Left lung (tissue), 14 donors: ENCODE measurements at places on chromosomes 7 and 10. TPM values are rescaled to one million over a fixed set of nuclear protein-coding genes. Genes with fewer than 3 reads are reported as not detected.

NPSR1 gene
- not detected for total RNA-seq

EVX1 gene
- not detected for total RNA-seq

GRCh38 chr7:54343511-54343910 lies 198.7 kb upstream of the VSTM2A start:
- DNase-seq: no peak

DNA sequence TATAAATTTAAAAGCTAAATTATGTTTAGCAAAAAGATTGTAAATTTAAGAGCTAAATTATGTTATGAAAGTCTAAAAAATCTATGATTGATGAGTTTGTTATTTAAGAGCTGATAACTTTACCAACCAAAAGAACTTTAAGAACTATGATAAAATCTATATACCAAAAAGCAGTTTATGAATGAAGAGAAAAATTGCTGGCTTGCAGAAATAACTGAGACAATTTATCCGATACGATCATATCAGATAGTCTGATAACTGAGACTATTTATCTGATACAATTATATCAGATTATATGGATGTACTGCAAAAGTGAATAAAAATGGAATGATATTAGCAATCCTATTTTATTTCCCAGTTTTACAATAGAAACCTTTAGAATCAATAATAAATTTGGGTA lies 50.2 kb downstream of the IQUB start:
- DNase-seq: no peak

GRCh38 chr7:150322114-150322832 lies 882 bp upstream of the LRRC61 start:
- DNase-seq: no peak
